NK-92 treated with Interleukin-12 subunit alpha and Interleukin-12 subunit beta, amount 100 ng/mL, for 24 hours (cell line): ENCODE measurements at places on chromosomes 5 and 9.

- DNase-seq: no peak
These were observed 1.3 kb downstream of the RPP25L start for GRCh38 chr9:34610434-34611206.

- no peak for DNase-seq
These were observed 16.6 kb upstream of the PSMD5 start for GRCh38 chr9:120859361-120859760.

DNA sequence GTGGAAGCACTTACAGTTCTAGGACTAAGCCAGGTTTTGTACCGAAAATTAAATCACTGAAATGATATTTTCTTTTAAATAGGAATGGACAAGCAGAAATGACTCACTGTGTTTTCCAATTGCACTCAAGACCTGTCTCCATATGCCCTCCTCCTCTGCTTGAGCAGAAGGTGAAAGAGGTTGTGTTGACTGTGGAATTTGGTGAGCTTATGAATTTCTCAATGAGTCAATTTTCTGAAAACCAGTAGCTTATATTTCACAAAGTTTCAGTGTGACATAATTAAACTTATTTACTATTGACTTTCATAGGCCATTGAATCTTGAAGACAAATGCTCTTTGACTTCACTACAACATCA is 249.9 kb downstream of the NPR3 start:
- no peak for DNase-seq

GRCh38 chr5:173989432-173990082 is 587 bp downstream of the C5orf47 start:
- no peak for DNase-seq

- DNase-seq: no peak
These were observed 95.6 kb downstream of the GNAQ start for GRCh38 chr9:77935974-77936373.

GRCh38 chr5:14357851-14358250 is 214.7 kb downstream of the TRIO start:
- no peak for DNase-seq

GRCh38 chr5:135565725-135566421 is 12.9 kb downstream of the CXCL14 start:
- peak; percentile 37 for DNase-seq

- DNase-seq: no peak
These were observed 31.4 kb upstream of the GOLGA1 start for GRCh38 chr9:124972241-124972770.

GRCh38 chr5:80078921-80079320 is 43.8 kb downstream of the THBS4 start:
- DNase-seq: no peak

DNA sequence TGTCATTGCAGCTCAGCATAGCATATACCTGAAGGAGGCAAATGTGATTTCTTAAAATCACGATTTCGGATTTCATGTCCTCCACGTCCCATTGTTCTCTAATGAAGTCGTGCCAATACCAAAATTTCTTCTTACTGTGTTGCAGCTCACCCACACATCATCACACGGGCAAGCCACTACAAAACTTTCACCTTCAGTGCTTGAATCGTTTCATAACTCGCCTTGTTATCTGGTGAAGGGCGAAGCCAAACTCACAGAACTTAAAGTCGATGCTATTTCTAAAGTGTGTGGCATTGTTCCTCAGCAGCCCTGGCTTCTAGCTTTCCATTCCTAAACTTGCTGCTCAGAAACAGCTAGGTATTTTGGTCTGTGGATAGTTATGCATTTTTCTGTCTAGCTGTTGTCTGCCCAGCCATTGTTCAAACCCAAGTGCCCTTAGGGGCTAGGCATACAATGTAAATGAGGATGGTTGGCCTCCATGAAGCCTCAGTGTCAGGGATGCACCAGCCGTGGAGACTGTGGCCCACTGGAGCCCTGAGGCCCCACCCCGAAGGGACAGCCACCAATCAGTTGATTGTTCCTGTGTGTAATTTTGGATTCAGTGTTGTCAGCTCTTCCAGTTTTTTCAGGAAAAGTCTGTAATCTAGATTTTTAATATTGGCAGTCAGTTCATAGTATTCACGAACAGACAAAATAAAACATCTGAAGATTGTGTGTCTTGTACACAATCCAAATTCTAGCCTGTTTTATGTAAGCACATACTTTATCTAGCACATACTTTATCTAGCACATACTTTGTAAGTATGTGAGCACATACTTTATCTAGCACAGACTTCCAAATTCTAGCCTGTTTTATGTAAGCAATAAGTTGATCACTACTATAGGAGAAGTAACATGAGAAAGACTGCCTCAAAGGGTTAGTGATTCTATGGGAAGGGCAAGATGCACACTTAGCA is 112.8 kb downstream of the DAPK1 start:
- DNase-seq: no peak

GRCh38 chr5:93674866-93675459 is 66.4 kb downstream of the POU5F2 start:
- no peak for DNase-seq
